ENCODE measurements at places on chromosomes 3 and 15.
A peak's percentile ranks its signal among the peaks of the same experiment; 100 is the strongest.

DNA sequence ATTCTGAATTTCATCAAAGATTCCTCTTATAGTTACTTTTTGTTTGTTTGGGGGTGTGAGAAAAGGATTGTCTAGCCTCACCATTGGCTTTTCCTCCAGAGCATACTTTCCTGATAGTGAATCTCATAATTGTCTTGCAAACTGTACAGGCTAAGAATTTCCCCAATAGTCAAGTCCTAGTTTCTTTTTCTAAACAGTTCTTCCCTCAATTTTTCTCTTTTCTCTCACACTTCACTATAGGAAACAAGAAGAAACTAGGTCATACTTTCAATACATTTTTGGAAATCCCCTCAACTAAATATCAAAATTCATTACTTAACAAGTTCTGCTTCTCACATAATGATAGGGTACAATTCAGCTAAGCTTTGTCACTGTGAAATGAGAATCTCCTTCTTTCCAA, 241.9 kb downstream of the IL20RB start:
- DNase-seq = no peak

DNA sequence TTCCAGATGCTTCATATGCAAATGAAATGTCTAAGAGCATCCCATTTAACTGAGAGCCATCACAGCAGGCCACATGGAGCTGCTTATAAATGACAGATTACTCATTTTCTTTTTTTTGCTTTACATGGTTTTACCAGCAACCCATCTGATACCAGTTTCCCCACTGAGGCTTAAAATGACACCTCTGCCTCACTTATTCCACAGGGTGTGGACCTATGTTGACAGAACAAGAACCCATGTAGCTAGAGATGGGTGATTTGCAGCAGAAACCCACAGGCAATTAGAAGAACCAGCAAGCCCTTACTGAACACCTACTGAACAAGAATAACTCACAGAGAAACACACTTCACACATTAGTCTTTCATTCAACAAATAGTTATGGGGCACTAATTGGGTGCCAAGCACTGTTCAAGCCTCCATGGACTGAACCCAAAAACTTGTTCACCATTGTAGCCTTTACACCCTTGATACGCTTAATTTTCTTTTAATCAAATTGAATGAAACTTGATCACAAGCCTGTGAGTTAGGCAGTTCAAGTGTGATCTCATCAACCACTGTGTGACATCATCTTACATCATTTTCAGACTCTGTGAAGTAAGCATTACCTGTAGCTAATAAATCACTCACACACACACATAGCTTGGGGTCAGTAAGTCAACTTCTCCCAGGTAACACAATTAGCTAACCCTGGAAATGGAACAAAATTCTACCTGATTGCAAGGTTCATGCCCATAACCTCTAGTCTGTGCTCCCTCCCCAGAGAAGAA, 45.4 kb downstream of the MAGI1 start:
- no peak for DNase-seq

DNA sequence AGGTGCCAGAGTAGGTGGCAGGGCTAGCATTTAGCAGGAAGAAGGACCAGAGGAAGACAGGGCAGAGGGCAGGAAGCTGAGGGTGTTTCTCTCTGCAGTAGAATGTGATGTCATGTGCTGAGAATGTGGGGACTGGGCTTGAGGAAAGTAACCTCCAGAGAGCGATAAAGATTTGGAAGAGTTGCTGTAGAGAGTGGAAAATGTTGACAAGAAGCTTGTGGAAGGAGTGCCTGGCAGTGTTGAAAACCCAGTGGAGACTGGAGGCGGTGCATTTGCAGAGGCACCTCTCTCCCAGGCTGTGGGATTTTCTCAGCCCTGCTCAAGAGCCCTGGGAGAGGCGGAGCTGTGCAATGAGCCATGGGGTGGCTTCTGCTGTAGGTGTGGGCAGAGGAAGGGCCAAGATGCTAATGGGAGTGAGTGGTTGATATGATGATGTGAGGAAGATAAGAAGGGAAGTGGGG, 54.8 kb downstream of the MESD start:
- no peak for DNase-seq

GRCh38 chr3:127888156-127888555, 26.9 kb upstream of the KBTBD12 start:
- DNase-seq = no peak

DNA sequence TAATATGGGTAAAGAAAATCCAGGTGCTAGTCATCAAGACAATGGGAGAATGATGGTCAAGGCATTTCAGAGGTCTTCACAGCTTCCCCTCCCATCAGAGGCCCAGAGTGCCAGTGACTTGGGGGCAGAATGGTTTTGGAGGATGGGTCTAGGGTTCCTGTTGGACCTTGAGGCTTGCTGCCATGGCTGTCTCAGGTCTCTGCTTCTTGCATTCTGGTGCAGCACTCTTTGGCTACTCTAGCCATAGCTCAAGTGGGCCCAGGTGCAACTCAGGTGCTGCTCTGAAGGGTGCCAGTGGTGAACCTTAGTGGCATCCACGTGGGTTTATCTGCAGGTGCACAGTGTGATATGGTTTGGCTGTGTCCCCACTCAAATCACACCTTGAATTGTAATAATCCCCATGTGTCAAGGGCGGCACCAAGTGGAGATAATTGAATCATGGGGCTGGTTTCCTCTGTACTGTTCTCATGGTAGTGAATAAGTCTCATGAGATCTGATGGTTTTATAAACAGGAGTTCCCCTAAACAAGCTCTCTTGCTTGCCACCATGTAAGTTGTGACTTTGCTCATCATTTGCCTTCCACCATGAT, 48.5 kb upstream of the PEX5L start:
- DNase-seq = no peak

GRCh38 chr3:153160451-153161137, 1.4 kb upstream of the RAP2B start:
- DNase-seq = peak; percentile 67

DNA sequence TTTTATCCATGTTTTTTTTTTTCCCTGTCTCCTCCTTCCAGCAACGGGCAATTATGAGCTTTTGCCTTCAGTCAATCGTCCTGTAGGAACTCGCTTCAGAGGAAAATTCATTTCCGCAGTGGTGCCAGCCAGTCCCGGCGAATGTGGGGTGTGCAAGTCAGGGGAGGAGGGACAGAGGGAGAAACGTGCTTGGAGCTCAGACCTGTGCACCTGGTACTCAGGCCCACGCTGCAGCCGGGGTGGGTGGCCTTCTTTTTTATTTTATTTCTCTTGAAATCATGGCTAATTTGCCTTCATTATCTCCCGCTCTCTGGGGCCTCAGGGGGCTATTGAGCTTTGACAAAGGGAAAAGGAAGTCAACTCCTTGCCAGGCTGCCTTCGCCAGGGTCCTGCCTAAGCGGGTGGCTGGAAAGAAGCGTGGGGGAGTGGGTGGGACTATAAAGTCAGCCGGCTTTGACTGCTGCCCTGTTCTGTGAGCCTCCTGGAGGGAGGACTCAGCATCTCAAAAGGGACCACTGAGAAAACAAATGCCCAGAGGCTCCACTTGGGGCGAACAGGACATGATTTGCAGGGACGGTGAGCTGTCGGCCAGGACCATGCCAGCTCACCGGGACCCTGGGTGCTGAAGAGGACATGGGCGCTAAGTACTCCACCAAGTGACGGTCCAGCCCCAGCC, 5.5 kb downstream of the GRIP2 start:
- no peak for DNase-seq

DNA sequence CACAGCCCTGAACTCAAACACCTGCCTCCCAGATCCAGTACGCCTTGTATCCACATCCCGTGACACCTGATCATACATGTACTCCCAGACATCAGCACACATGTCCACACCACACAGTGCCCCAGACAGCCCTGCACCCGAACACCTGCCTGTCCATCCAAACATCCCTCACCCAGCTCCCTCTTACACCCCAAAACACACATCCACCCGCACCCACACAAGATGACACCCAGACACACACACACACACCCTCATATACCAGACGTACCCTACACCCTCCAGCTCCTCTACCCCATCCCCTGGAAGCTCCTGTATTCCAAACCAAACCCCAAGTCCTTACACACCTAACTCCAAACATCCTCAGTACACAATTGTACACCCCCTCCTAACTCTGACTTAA, 735 bp downstream of the CAMK1 start:
- DNase-seq = no peak

DNA sequence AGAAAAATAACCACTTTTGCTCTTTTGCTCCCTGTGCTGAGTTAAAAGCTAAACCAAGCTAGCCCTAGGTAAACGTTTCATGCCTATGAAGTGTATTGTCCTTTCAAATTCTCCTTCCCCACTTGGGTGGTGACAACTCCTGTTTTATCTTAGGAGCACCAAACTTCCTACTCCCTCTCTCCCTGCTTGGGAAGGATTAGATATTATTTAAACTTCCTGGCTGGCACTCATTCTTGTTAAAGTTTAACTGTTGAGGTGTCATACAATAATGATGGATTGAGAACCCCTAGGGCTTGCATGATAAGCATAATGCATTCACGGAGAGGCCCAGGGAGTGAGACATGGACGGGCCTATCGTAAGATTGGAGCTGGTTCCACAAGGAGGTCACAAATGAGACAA, 29.5 kb downstream of the B4GALT4 start:
- DNase-seq = no peak

DNA sequence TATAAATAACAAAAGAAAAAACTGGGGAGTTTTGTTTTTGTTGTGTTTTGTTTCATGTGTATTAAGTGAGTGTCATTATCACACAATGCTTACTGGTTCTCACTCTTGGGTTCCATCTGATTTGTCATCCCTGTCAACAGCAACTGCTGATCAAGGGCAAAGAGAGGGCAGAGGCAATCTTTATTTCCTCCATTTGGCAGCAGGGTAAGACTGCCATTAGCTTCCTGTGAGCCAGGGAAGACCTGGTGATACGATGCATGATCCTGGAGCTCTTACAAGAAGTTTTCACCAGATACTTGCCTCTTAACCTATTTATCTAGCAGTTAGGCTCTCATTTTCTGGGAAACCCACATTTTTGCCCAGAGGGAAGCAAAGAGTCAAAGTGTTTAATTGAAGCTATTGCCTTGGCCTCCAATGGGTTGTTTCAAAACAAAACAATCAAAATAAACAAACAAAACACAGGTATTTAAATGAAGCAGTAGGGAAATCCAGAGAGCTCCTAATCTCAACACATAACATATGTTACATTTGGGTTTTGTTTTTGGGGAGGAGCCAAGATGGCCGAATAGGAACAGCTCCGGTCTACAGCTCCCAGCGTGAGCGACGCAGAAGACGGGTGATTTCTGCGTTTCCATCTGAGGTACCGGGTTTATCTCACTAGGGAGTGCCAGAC, 529.8 kb downstream of the MAGI1 start:
- DNase-seq = no peak

DNA sequence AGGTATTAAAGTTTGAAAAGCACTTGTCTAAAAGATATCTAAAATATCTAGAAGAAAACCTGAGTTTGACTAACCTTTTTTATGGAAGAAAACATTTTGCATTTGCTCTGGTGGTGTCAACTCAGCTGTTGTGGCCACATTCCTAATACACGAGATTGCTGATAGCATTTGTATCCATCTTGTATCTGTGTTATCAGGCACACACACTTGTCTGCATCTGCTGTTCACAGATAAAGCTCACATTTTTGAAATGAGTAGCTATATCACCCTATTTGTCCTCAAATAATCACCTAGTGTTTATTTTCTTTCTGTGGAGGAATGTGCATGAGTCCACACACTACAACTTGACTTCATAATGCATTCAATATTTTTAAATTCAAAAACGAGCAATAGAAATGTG, 632.3 kb upstream of the NR2F2 start:
- no peak for DNase-seq

DNA sequence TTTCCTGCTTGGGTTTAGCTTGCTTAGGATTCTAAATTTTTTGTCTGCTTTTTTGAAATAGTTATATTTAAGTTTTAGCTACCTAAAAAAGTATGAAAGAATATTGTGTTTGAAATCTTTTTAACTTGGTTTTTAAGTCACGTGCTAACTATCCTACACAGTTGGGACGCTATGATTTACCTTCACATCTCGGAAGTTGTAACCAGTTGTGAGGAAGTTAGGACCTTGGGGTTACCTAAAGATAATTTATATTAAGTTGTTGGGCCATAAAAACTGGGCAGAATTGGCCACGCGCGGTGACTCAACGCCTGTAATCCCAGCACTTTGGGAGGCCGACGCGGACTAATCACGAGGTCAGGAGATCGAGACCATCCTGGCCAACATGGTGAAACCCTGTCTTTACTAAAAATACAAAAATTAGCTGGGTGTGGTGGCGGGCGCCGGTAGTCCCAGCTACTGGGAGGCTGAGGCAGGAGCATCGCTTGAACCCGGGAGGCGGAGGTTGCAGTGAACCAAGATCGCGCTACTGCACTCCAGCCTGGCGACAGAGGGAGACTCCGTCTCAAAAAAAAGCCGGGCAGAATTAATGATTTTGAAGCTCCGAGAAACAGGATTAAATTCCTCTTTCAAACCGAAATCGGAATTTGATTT, 1.0 kb downstream of the ZFAND6 start:
- DNase-seq = no peak

- DNase-seq = no peak
These were observed 228.2 kb upstream of the ZPLD1 start for GRCh38 chr3:102206511-102207031.

GRCh38 chr3:129611812-129612533, 5.5 kb upstream of the PLXND1 start:
- no peak for DNase-seq

- no peak for DNase-seq
These were observed 120.3 kb upstream of the SLC6A11 start for GRCh38 chr3:10695595-10696285.

DNA sequence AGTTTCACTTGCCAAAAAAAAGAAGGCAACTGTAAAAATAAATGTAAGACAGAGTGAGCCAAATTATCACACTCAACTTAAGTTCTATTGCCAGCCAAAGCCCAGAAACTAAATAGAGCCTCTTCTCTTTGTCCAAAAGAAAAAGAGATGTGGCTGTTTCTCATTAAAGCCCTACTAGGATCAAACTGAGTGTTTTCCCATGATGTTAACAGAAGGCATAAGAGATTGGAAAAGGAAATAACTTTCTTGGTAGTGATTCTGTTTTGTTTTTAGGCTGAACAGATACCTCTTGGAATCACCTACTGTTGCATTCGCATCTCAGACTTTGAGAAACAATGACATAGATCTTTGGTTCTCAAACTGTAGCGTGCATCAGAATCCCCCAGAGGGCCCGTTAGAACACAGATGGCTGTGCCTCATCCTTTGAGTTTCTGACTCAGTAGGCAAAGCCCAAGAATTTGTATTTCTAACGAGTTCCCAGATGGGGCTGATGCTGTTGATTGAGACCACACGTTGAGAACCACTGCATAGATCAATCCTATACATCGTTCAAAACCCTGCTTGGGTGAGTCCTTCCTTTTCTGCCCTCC, 42.5 kb upstream of the SRGAP3 start:
- DNase-seq = no peak

DNA sequence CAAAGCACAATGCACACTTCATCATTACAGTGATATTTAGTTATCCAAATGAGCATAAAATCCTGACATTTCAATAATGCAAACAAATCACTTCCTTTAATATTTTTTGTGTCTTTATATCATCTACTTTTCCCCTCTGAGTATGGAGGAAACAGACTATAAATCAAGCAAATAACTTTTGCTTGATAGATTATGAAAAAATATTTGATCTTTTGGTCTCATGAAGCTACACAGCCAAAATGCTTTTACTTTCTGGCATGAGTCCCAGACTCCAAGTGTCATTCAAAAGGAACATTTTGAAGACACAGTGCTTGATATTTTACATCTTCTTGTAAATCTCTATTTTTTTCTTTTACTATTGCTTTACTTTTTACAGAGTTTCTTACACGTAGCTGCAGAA, 215.3 kb upstream of the ROBO1 start:
- DNase-seq = no peak

GRCh38 chr3:177478170-177478867, 281.0 kb upstream of the TBL1XR1 start:
- no peak for DNase-seq

GRCh38 chr3:152272771-152273242, 4.1 kb downstream of the MBNL1 start:
- no peak for DNase-seq

All from stimulated activated CD8-positive, alpha-beta memory T cell treated with anti-CD3 and anti-CD28 coated beads, Interleukin-4, amount 100 ng/mL, for 24 hours (primary cell).